ENCODE measurements at places on chromosomes 11 and 22.

GRCh38 chr11:130561441-130561881, 113.0 kb downstream of the ADAMTS15 start:
- DNase-seq = no peak

DNA sequence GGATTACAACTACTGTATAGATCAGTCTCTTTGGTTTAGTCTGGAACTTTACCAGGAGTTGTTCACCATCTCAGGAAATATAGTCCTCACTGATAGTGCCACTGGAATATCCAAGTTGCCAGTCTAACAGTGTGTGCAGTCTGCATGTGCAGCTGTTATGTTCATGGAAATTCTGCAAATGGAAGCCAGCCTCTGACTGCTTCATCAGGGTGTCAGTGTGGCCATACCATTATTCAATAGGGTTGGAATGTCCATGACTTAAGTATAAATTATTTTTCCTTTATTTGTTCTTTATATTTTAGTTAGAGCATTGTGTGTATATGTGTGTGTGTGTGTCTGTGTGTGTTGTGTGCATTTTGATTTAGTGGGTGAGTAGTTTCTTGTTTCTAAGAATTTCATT, 51.8 kb downstream of the C11orf96 start:
- DNase-seq = no peak

DNA sequence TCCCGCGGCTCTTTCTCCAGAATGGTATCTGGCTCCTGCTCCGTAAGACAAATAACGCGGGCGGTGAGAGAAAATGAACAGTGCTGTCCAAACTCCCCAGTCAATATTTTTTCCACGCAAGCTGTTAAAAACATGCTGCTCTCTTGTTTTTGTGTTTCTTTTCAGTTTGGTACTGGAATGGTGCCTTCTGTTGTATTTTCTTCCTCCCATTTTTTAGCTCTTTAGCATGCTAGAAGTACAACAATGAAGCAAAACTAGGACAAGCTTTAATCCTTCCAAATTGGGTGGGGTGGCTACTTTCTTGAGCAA, 599 bp upstream of the PPP2R1B start:
- DNase-seq = no peak

- DNase-seq = no peak
Measured at GRCh38 chr22:31652088-31652487, 9.9 kb downstream of the PISD start.

All from stimulated activated CD4-positive, alpha-beta T cell treated with anti-CD3 and anti-CD28 coated beads, Interleukin-4, amount 100 ng/mL, for 24 hours (primary cell).